T follicular helper cell (primary cell): ENCODE measurements at places on chromosomes 5 and 9.
A peak's percentile ranks its signal among the peaks of the same experiment; 100 is the strongest.

GRCh38 chr5:8561224-8561840, 692.4 kb downstream of the MTRR start:
- no peak for DNase-seq

DNA sequence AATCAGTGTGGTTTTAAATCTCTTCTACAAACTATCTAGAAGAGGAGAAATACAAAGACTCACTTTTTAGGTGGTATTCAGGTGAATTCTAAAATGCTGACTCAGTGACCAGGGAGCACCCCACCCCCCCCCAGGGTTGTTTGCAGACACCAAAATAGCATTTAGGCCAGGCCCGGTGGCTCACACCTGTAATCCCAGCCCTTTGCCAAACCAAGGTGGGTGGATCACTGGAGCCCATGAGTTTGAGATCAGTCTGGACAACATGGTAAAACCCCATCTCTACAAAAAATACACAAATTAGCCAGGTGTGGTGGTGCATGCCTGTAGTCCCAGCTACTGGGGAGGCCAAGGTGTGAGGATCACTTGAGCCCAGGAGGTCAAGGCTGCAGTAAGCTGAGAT, 119.0 kb upstream of the LMX1B start:
- no peak for DNase-seq

DNA sequence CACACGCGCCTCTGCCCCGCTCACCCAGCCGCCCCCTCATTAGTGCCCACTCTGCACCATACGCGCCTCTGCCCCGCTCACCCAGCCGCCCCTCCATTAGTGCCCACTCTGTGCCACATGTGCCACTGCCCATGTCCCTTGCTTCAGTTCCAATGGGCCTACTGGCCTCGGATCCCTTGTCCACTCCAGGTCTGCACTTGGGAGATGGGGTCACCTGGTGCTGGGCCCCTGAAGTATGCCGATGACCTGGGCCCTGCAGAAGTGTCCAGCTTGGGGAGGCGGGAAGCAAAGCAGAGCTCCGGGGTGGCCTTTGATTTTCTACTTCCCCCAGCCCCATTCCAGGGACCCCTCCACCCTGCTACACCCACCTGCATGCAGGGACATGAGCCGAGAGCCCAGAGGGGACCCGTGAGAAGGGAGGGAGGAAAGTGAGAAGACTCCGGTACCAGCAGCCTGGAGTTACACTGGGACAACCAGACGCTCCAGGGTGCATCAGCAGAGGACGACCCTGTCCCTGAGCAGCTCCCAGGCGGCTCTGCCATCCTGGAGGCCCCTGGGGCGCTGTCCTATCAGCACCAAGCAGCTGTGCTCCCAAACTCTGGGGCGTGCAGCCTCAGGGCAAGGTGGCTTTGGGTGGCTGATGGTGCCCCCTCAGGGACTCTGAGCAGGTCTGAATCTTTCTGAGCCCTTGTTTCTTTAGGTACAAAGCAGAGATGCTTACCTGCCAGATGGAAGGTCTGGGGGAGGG, 140.8 kb downstream of the RXRA start:
- no peak for DNase-seq

DNA sequence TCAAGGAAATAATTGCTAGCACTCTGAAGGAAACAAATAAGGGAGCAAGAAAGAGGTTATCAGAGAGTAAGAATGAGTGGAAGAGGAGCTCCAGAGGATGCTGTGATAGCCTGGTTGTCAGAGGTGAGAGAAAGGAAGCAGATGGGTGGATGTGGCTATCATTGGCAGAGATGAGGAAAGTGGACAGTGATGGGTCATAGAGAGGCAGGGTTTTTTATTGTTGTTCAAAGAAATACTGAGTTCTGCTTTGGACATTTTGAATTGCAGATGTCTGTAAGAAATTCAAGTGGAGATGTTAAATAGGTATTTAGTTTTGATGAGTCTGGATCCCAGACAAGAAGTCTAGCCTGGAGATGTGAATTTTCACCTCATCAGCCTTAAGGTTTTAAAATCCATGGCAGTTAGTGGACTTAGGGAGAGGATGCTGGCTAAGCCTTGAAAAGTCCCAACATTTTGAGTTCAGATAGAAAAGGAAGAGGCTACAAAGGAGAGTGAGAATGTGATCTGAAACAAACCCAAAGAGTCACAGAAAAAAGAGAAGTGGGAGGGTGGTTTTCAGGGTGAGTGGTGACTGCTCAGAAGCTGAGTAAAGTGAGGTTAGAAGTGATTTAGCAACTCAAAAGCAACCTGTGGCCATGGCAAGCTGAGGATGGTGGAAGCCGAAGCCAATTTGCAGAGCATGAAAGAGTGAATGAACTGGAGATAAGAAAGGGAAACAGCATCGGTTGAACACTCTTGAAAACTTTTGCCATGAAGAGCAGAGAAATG, 50.4 kb downstream of the PPIC start:
- no peak for DNase-seq

DNA sequence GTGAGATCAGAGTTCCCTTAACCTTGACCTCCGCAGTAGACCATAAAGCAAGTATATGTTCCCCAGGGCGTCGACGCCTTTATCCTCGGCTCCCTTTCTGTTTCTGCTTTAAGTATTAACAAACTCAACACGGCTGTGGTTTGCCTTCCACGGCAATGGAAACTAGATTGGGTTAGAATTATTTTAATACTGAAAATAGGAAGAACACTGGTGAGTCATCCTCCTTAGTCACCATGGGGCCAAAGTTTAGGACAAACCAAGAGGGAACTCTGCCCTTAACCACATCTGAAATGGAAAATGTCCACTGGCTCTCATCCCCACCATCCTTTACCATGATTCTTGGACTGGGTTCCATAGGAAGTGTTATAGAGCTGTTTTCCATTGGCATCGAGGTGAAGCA, 386.1 kb downstream of the ACTL7B start:
- DNase-seq: no peak

GRCh38 chr9:84671586-84672521, 2.3 kb downstream of the NTRK2 start:
- no peak for DNase-seq

DNA sequence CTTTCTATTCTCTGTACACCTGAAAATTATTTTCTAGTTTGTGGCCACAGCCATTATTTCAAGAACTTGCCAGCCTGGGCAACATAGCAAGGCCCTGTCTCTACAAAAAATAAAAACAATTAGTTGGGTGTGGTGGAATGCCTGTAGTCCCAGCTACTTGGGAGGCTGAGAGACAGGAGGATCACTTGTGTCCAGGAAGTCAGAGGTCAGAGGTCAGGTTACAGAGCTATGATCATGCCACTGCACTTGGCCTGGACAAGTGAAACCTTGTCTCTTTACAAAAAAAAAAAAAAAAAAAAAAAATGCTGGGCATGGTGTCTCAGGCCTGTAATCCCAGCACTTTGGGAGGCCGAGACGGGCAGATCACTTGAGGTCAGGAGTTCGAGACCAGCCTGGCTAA, 58.3 kb downstream of the HMGCR start:
- no peak for DNase-seq

DNA sequence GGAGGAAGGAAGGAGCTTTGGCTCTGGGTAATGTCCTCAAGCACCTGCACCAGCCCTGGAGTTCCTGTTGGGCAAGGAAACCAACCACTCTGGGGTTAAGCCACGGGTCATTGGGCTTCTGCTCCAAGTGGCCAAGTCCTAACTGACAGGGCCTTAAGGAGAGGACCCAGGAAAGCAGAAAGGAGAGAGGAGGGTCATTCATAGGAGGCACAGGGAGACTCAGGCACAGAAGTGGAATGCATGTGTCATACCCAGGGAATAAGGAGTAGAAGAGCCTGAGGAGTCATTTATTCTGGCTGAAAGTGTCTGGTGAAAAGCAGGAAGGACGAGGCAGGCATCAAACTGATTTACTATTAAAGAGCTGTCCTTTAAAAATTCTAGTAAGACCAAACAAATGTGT, 129.2 kb downstream of the DMRT2 start:
- no peak for DNase-seq

- DNase-seq: peak; percentile 39
Observed at GRCh38 chr5:93620487-93621326, 37.7 kb downstream of the NR2F1 start.

GRCh38 chr5:8098081-8098480, 229.1 kb downstream of the MTRR start:
- no peak for DNase-seq

GRCh38 chr5:142388696-142389095, 63.9 kb upstream of the SPRY4 start:
- DNase-seq: no peak

GRCh38 chr9:6355728-6356127, 27.6 kb downstream of the TPD52L3 start:
- DNase-seq: no peak

DNA sequence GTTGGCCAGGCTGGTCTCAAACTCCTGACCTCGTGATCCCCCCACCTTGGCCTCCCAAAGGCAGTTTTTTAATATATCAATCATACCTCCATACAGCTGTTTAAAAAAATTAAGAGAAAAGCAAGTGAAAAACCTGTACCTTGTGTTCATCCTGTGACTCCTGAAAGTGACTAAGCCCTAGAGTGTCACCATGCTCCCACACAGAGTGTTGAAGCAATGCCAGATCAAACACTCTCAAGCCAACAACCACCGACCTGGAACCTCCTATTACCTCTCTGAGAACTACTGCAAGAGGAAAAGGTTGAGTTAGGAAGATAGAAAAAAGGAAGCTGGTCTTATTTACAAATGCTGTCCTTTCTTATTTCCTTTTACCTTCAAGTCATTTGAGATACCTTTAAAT, 123.5 kb downstream of the RASEF start:
- no peak for DNase-seq

DNA sequence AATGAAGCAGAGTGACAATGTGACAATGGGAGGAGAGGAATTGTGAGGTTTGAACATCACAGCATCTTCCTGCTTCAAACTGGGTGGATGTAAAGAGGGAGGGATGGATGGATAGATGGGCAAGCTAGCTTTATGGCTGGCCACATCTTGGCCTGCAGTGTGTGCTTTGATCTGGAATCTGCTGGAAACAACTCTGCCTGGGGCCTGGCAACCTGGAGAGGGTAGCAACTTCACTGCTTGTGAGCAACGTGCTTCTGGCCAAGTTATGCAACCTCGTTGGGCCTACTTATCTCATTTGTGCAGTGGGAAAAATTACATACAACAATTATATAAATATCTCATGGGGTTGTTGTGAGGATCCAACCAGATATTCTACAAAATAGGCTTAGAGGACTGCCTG, 5.3 kb downstream of the IL9 start:
- DNase-seq: no peak

GRCh38 chr5:123450640-123451039, 27.4 kb upstream of the CEP120 start:
- no peak for DNase-seq

DNA sequence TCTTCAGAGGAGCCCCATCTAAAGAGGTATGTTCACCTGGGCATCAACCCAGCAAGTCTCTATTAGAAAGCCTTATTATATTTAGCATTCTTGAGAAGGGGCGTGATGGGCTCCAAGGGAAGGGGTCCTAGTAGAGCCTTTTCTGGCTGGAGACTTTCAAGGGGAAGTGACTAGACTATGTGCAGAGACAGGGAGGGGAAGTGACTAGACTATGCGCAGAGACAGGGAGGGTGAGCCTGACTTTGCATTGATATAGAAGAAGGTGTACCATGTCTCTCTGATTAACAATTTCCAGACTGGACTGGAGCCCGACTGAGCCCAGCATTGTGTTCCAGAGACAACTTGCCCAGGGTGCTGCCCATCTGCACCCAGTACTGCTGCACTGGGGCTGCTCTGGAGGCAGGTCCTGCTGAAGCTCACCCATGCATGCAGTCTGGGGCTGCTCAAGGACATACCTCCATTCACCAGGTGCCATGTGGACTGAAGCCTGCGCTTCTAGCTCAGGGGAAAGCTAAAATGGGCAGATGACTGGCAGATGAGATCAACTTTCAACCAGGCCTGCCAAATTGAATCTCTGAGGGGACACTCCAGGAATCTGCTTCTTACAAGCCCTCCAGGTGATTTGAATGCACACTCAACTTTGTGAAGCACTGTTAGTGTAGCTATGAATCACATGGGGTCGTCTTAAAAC, 83.0 kb upstream of the GNA14 start:
- DNase-seq: no peak

DNA sequence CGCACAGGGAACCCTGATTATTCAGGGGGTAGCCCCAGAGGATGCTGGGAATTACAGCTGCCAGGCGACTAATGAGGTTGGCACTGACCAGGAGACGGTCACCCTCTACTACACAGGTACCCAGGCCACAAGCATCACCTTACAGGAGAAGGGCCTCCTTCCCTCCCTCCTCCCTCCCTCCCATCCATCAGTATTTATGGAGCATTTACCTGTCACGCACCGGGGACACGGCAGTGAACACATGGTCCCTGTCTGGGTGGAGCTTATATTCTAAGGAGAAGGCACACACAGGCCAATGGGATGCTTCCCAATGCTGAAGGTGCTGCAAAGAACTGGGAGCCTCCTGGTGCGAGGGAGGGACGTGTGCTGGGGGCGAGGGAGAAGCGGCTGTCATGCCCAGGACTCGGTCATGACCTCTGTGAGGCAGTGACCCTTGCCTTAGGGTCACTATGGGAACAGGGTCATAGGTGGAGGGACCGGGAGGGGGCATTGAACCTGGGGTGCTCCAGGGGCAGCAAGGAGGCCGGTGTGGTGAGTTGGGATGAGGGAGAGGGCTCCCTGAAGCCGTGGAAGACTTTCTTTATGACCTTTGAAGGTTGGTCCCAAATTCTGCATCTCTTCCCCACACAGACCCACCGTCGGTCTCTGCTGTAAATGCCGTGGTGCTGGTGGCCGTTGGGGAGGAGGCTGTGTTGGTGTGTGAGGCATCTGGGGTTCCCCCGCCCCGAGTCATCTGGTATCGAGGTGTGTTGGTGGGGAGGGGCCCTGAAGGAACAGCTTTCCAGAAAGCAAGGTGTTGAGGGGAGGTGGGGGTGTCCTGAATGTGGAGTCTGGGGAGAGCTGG, 41.5 kb downstream of the HMCN2 start:
- no peak for DNase-seq

GRCh38 chr9:2934241-2934650, 90.4 kb upstream of the PUM3 start:
- DNase-seq: no peak

DNA sequence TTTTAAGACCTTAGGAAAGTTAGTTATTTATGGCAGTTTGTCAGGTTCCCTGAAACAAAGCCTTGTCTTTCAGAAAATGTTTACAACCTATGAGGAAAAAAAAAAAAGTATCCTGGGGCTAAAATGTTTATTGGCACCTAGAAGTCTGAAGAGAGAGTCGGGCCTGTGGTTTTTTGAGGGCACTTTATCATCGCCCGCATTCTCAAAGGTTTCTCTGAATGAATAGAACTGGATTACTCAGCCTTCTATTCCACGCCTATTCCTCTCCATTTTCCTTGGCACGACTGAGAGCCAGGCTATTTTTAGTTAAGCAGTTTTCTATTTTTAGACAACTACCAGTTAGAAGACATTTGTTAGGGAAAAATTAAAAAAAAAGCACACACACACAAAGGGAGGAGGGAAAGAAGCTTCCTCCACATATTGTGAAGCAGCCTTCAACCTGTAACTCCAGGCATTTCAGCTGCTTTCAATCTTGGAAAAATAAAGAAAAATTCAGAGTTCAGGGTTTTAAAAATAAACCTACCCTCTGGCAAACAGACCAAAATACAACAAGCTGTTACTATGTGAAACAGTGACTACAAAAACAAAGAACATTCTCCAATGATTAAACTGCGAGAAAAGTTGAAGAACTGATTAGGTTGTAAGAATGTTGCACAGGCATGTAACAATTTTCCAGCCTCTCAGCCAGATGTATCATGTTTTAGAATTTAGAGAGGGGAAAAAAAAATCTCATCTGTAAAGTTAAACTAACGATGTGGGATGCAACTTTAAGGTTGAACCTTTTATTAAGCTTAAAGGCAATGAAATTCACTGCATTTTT, 97.0 kb downstream of the MEF2C start:
- DNase-seq: no peak
